Heart left ventricle (tissue), 16 donors: ENCODE measurements at places on chromosomes 2 and 18. TPM values are rescaled to one million over a fixed set of nuclear protein-coding genes. Genes with fewer than 3 reads are reported as not detected.

GRCh38 chr2:196459539-196459938, 180.0 kb upstream of the CCDC150 start:
- no peaks in the 10 kb centered on the region for H3K36me3 ChIP-seq
- H3K27ac ChIP-seq = no peak overlapping the region
- DNase-seq = no peak
- H3K4me3 ChIP-seq = no peak overlapping the region

DNA sequence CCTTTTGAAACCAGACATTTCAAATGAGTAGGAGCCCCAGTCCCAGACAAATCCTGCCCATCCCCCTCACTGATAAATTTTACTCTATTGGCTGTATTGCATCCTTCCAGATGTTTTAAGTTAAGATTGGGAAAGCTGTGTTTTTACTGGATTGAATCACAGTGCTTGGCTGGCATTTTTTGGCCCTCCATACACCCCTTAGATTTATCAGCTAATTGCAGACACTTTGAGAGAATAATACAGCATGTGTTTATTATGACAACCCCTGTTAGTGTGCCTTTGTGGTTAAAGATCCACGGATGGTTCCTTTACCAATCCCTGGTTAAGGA, 74.9 kb downstream of the ANTXR1 start:
- no peaks in the 10 kb centered on the region for H3K27me3 ChIP-seq
- H3K36me3 ChIP-seq = no peaks in the 10 kb centered on the region

- no peaks in the 10 kb centered on the region for H3K4me1 ChIP-seq
- no peaks in the 10 kb centered on the region for H3K27me3 ChIP-seq
- peak overlapping the region; percentile 42 for H3K27ac ChIP-seq
- no peaks in the 10 kb centered on the region for H3K36me3 ChIP-seq
Measured at GRCh38 chr2:38178556-38179419, 102.8 kb upstream of the CYP1B1 start.

- peak; percentile 19 for DNase-seq
- H3K27ac ChIP-seq = peak overlapping the region; percentile 57
- peaks cover 4% of the 10 kb centered on the region for H3K4me1 ChIP-seq
- no peaks in the 10 kb centered on the region for H3K27me3 ChIP-seq
Measured at GRCh38 chr2:206443735-206444527, 599 bp downstream of the ADAM23 start.

Gene MSH2
- 11.6 TPM for total RNA-seq

DNA sequence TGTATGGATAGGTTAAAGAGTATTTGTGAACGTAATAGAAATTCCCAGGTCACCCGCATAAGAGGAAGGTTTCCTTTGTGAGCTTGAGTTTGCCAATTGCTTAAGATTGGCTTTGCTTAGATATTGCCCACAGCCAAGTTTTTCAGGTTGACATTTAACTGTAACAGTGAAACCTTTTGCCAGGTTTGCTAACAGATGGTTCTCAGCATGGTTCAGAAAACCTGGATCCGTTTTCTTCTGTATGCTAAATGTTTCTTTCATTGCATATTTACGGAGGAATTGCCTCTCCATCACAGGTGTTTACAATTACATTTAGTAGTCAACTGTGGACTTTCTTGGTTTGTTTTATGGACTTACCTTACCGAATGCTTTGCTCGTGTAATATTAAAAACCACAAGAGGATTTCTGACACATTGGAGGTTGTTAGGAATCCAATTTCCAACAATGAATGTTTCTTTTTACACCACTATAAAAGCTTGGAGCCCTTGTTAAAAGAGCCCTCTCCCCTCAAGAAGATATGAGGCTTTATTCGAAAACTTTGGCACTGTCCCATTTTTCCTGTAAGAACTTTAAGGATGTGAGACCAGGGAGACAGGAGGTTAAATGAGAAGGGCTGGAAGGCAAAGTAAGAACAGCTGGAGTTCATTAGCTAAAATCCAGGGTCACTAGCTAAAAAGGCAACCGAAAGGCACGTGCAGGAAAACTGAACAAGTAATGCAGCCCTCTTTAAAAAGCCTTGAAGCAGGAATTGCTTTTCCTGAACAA, 7.8 kb downstream of the CDK15 start:
- no peaks in the 10 kb centered on the region for H3K36me3 ChIP-seq
- H3K27ac ChIP-seq = no peak overlapping the region
- no peaks in the 10 kb centered on the region for H3K4me1 ChIP-seq
- DNase-seq = no peak
- no peak overlapping the region for H3K4me3 ChIP-seq

- no peaks in the 10 kb centered on the region for H3K27me3 ChIP-seq
- no peak for DNase-seq
- peaks cover 14% of the 10 kb centered on the region for H3K4me1 ChIP-seq
- peak overlapping the region; percentile 95 for H3K27ac ChIP-seq
- H3K4me3 ChIP-seq = peak overlapping the region; percentile 79
Measured at GRCh38 chr18:12656605-12656937, 1.3 kb downstream of the SPIRE1 start.

Gene COL6A3
- total RNA-seq = 126 TPM

DNA sequence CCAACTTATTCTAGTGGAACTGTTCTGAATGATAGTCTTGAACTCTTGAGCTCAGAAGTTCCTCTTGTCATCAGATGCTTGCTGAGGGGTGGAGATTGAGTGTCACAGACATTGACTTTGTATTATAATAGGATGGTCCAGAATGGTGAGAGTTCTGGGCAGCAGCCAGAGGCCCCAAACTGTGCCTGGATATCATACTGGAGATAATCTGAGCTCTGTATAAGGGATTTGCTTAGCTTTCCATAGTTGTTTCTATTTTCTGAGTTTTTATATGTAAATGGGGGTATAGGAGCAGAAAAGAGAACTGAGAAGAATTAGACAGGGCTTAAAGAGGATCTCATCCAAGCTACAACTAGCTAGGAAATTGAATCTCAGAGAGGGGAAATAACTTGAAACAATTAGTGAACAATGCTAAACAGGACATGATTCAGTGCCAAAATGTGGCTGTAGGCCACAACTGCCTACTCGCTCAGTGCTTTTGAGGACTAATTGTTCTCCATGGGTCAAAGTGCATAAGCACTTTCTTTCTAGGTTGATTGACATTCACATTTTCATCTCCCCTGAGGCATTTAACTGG, 10.1 kb upstream of the LCLAT1 start:
- peak overlapping the region; percentile 65 for H3K27ac ChIP-seq
- no peaks in the 10 kb centered on the region for H3K27me3 ChIP-seq

- H3K36me3 ChIP-seq = no peaks in the 10 kb centered on the region
- no peak overlapping the region for H3K27ac ChIP-seq
- no peak for DNase-seq
- no peak overlapping the region for H3K4me3 ChIP-seq
- no peaks in the 10 kb centered on the region for H3K27me3 ChIP-seq
- no peaks in the 10 kb centered on the region for H3K4me1 ChIP-seq
Measured at GRCh38 chr2:5322396-5322795, 369.8 kb upstream of the SOX11 start.

DNA sequence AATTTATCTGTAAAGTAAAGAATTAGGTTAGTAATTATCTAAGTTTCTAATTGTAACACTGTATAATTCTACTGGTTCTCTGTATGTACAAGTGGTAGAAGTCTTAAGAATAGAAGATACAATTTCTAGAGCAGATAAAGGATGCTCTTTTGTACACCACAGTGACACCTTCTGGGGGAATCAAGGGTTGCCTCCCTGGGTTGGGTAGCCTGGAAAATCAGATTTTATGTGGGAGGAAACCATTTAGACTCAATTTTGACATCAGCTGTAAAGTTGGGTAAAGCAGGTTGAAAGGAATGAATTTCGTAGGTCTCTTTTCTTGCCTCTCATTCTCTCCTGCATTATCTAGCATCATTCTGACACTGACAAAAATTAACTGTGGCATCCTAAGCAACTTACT, 354.8 kb downstream of the DCC start:
- no peaks in the 10 kb centered on the region for H3K36me3 ChIP-seq
- no peaks in the 10 kb centered on the region for H3K27me3 ChIP-seq
- DNase-seq = no peak
- no peak overlapping the region for H3K4me3 ChIP-seq

- DNase-seq = no peak
- H3K27me3 ChIP-seq = no peaks in the 10 kb centered on the region
- no peaks in the 10 kb centered on the region for H3K36me3 ChIP-seq
- H3K27ac ChIP-seq = no peak overlapping the region
- H3K4me3 ChIP-seq = no peak overlapping the region
Measured at GRCh38 chr2:11898576-11898975, 152.1 kb downstream of the LPIN1 start.

DNA sequence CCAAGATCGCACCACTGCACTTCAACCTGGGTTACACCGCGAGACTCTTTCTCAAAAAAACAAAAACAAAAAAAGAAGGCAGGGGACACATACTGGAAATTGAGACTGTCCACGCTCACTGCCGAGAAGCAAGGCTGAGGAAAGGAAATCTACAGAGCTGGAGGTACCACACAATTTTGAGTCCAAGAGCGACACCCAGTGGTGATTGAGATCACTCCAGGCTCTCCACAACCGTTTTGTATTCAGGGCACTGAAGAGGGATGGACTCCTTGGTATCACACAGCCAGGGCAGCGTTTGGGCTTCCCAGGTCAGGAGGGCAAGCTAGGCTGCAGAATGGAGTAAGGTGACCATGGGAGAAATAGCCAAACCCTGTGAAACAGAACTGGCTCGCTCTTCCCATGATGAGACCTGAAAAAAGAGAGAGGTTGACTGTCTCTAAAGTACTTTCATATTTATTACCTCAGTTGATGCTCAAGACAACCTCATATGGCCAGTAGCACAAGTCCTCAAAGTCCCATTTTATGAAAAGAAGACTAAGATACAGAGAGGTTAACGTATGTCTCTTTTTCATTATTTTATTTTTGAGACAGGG, 74.5 kb upstream of the YPEL5 start:
- no peak overlapping the region for H3K4me3 ChIP-seq
- H3K4me1 ChIP-seq = no peaks in the 10 kb centered on the region
- H3K36me3 ChIP-seq = no peaks in the 10 kb centered on the region
- H3K27ac ChIP-seq = no peak overlapping the region

DNA sequence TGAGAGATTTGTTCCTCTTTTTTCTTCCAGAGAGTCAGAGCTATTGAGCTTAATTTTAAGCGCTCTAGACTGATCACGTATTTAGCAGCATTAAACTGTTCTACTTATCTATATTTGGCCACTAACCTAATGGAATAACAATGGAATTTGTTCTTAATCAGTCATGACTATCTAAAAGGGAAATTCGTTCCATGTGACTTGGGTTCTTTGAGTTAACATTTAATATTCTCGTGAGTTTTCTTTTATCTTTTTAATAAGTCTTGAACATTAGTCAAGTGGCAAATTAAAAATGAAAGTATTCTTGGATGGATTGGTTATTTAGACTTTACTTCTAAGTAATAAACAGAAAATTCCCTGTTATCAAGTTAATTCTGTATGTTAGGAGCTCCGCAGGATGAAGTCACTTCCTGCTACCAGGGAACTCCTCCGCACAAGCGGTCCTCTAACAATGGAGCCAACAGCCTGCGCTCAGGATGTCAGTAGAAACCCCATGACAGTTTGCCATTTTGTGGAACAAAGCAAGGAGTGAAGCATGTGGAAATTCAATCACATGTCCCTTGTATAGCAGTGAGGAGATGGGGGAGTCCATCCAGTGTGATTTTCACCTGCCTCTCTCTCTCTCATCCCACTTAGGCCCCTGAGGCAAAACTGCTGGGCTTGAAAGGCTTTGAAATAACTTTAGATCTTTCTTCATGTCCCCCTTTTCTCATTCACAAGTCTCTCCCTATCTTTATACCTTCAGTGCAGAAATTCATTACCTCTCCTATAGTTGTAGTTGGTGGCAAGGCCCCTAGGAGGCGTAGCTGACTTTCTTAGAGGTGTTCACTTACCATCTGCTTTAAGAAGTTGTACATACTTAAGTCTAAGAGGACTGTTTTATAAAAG, 138.1 kb downstream of the WDR7 start:
- no peaks in the 10 kb centered on the region for H3K4me1 ChIP-seq
- H3K4me3 ChIP-seq = no peak overlapping the region
- H3K27me3 ChIP-seq = no peaks in the 10 kb centered on the region
- H3K36me3 ChIP-seq = peaks cover 7% of the 10 kb centered on the region
- DNase-seq = no peak

DNA sequence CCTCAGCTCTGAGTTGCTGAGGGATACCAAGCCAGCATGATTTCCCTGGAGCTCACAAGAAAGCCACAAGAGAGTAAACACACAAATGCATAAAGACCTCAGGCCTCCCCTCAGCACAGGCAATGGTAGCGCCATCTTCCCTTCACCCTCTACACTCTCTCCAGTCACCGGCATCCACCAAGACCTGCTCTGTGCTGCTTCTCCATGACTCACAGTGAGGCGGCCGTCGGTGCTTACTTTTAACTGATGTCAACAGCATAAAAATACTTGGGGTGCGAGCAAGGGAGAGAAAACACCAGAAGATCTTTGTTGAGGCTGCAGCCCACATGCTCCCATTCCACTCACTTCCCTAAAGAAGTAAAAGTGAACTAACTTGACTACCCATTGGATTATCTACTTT, 46.7 kb downstream of the L3MBTL4 start:
- no peak overlapping the region for H3K27ac ChIP-seq
- no peak for DNase-seq
- H3K36me3 ChIP-seq = no peaks in the 10 kb centered on the region
- H3K4me1 ChIP-seq = no peaks in the 10 kb centered on the region
- H3K27me3 ChIP-seq = no peaks in the 10 kb centered on the region
- no peak overlapping the region for H3K4me3 ChIP-seq

Gene RIOK3
- 47.1 TPM for total RNA-seq

DNA sequence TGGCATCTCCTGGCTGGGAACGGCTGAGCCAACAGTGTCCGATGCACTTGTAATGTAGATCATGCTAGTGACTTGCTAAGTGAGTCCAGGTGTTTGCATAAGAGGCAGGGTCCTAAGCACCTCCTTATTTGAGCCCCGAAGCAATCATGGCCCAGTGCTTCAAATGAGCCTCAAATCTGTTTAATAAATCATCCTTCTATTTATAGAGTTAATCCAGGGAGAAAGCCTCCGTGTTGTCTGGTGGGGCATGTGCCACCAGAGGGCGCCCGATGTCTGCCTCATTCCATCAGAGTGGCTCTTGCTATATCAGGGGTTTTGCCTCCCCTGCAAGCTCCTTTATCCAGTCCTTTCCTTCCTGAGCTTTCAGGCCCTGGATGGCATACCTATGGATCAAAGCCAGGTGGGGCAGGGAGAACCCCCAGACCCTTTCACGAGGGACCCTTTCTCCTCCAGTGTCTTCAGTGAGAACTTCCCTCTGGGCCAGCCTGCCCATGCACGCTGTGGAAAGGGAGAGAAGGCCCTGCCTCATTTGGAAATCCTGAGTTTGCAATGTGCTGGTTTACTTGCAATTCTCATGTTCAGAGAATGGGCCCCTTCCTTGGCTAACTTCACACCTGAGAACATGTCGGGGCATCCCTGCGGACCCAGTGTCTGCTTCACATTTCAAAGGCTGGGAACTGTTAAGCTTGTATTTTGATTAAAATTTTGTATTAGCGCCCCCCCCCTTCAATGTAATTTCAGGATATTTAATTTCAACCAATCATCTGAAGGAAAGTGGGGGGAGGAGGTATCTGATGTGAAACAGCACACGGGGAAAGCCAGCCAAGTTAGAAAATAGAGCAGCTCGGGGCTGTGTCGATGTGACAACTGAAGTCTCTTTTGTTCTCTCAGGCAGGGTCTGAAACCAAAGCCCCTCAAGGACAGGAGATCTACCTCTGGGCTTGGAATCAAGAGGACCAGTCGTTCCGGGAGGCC, 39.7 kb downstream of the RDH14 start:
- H3K27me3 ChIP-seq = no peaks in the 10 kb centered on the region
- peak; percentile 82 for DNase-seq
- no peaks in the 10 kb centered on the region for H3K36me3 ChIP-seq
- peak overlapping the region; percentile 25 for H3K27ac ChIP-seq
